ENCODE measurements at places on chromosomes 11 and 22.

- DNase-seq, result no peak
Observed at GRCh38 chr22:37202716-37203115, 9.6 kb downstream of the SSTR3 start.

DNA sequence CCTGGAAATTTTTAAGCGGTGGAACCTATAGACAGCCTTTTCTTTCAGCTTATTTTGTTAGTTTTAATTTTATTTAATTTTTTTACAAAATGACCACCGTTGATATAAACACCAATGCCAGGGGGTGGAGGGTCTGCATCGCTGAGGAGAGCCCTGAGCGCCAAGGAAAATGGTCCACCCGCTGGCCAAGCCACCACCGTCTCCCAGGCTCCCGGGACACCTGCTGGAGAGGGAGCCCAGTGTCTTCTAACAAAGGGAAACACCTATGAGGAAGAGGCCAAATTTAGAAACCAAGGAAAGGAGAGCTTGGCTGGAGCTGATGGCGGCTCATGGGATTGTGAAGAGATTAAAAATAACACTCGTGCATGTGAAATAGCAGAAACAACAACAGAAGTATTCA is 288 bp upstream of the KRTAP5-8 start:
- DNase-seq, result no peak

- no peak for DNase-seq
Observed at GRCh38 chr11:13503393-13503792, 7.6 kb upstream of the PTH start.

DNA sequence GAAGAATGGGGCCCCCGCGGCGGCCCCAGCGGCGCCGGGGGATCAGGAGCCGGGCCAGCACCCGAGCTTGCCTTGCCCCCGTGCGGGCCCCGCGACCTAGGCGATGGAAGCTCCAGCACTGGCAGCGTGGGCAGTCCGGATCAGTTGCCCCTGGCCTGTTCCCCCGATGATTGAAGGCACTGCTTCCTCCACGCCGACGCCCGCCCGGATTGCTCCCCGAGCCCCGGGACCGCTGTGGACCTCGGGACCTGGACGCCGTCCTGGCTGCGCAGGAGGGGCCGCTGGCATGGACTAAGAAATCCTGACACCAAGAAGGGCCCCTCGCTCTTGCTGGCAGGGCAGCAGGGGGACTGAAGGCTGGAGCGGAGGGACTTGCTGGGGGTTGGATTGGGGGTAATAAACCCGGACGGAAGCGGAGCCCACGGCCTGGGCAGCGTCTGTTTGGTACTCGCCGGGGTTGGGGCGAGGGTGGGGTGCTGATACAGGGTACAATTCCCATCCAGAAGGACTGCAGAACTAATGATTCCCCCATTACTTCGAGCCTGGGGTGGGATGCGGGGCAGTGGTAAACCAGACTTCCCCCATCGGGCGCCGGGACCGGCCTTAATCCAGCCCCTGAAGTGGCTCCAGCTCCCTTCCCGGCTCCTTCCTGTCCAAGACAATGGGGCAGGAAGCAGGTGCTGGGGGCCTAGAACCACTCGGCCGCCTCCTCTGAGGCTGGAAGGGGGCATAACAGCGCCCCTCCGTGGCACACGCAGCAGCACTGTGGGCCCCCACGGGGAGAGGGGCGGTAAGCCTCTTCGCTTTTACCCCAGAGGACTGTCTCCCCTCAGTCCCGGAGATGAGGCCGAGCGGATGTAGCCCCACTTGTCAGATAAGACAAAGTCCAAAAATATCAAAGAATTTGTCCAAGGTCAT is 1.0 kb downstream of the CCDC85B start:
- no peak for DNase-seq

DNA sequence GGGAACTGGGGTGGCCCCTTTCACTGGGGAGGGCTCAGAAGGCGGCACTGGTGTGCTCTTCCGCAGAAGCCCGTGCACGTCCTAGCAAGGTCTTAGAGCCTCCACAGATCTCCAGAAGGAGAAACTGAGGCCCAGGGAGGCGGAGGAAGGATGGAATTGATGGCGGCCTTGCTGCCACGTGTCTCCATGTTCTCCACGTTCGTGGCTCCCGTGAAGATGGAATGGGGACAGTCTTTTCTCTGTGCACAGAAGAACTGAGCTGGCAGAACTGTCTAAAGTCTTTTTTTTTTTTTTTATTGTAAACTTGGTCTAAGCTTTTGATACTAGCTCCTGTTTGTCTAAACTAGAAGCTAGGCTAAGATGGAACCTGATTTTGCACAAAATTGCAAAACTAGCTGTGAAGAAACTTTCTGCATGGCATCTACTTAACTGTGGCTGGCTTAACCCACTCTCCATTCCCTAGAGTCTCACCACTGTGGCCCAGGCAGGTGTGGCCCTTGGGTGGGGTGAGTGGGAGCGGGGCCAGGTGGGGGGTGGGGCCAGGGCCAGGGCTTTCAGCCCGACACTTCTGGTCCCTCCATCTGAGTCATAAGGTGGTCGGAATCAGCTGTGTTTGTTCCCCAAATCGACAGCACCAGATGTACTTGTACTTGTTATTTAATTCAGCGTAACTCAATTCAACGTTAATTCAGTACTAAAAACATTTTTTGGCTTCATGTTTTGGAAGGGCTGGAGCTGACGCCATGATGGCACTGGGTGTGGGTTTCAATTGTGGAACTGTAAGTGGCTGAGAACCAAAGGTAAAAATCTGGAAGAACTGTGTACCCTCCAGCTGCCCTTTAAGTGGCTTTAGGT is 120.7 kb downstream of the MPPED1 start:
- DNase-seq, result no peak

DNA sequence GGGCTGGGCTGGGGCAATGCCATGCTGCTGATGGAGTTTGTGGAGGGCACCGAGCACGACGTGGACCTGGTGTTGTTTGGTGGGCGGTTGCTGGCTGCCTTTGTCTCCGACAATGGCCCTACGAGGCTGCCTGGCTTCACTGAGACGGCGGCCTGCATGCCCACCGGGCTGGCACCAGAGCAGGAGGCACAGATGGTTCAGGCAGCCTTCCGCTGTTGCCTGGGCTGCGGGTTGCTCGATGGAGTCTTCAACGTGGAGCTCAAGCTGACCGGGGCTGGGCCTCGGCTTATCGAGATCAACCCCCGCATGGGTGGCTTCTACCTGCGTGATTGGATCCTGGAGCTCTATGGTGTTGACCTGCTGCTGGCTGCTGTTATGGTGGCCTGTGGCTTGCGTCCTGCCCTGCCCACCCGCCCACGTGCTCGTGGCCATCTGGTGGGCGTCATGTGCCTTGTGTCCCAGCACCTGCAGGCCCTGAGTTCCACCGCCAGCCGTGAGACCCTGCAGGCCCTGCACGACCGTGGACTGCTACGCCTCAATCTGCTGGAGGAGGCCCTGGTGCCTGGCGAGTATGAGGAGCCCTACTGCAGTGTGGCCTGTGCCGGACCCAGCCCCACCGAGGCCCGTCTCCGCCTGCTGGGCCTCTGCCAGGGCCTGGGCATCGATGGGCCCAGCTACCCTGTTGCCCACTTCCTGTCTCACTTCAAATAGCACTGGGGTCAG is 4.2 kb upstream of the RPS6KB2 start:
- no peak for DNase-seq

GRCh38 chr11:116460156-116460920 is 312.4 kb downstream of the BUD13 start:
- DNase-seq, result no peak

DNA sequence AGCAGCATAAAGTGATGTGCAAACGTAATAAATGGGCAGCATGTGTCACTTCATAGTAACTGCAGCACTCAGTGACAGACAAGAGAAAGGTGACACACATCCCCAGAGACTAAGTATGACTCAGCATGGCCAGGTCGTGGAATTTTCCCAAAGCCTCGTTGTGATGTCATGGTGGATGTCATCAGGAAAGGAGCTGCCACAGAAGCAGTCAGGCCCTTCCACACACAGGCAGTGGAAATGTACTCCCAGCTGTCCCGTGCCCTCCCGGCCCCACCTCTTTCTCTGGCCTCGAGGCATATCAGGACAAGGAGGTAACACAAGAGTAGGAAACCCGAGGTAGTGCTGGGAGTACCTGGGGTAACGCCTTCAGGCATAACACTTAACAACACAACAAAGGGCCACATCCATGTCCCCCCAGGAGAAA is 8.1 kb downstream of the PC start:
- DNase-seq, result peak; percentile 50

DNA sequence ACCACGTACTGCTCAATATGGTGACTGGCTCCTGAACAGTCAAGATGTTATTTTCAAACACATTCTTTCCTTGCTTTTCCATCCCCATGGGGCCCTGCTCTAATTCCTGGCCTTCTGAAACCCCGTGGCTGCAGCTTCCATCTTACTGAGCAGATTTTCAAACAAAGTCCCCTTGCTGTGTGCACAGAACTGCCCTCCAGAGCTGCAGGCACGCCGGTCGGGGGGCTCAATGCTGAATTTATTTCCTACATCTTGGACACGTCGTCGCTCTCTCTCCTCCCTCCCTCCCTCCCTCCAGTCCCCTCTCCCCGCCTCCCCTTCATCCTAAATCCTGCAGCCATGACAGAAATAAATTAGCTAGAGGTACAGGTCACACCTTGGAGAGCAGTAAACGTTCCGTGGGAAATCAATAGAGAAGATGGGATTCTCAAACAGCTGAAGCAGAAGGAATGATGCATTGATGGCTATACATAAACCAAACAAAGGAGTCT is 243.1 kb upstream of the BLID start:
- DNase-seq, result peak; percentile 36

DNA sequence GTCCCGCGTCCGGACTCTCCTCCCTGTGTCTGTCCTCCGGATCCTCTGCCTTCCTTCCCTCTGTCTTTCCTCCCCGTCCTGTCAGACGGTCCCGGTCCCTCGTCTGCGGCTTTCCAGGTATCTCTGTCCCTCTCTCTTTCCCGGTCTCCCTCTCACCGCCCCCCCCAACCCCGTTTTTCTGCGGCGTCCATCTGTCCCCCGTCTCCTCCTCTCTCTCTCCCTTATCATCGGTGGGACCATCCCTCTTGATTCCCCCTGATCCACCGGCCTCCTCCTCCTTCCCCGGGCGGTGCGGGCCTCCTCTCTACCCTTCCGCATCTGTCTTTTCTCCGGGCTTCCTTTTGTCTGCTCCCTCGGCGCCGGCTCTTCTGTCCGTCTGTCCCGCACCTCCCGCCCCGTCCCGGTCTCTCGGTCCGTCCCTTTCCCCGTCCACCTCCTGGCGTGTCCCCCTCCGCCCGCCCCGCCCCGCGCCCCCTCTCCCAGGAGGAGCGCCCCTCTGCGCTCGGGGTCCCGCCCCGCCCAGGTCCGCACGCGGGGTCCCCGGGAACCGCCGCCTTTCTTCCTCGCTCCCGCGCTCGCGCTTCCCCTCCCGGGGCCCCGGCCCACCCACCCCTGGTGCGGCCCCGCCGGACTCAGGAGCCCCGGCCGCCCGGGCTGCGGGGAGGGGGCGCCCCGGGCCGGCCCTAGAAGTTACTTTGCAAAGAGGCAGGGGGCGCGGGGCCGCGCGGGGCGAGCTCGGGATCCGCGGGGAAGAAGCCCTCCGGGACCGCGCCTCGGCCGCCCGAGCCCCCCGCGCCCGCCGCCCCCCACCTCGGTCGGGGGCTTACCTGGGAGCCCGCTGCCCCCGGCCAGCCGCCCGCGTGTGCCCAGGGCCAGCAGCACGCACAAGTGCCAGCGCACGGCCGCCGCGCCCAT is 568 bp downstream of the SCUBE1 start:
- DNase-seq, result no peak

- no peak for DNase-seq
Observed at GRCh38 chr11:104222464-104222863, 58.5 kb upstream of the PDGFD start.

DNA sequence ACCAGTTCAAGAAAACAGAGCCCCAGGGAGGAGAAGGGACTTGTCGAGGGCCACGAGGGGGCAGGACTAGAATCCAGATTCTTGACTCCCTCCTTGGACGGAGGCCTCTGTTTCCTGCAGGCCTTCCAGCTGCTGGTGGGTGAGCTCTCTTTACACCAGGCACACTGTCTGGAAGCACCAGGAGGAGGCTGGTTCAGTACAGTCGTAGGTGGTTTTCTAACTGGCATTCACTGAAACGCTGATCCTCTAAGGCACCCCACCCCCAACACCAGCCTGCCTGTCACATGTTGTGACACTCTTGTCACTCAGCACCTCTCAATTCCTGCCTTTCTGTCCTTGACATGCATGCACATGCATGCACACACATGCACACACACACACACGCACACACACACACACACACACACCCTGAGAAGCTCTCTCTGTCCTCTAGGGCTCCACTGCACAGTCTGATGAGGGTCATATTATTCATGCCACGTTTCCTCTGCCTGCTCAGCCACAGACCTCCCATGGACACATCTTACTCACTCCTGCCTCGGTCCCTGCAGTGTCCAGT is 751 bp downstream of the MS4A10 start:
- DNase-seq, result peak; percentile 47

DNA sequence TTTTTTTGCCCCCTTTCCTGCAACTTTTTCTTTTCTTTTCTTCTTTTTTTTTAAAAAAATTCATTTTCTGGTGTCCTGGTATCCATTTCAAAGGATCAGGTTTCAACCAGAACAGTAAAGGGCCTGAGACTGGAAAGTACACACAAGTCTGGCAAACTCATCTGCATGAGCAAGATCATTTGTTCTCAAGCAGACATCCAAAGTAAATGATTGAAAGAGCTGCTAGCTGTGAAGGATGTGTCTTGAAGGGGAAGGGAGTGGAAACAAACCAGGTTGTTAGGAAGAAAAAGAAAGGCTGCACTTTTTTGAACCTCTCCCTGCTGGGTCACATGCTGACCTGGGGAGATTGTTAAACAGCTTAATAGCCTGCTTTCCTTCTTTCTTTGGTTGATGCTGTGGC is 5.3 kb downstream of the YAP1 start:
- peak; percentile 73 for DNase-seq

GRCh38 chr11:57121996-57122395 is 59.8 kb upstream of the LRRC55 start:
- DNase-seq, result no peak

DNA sequence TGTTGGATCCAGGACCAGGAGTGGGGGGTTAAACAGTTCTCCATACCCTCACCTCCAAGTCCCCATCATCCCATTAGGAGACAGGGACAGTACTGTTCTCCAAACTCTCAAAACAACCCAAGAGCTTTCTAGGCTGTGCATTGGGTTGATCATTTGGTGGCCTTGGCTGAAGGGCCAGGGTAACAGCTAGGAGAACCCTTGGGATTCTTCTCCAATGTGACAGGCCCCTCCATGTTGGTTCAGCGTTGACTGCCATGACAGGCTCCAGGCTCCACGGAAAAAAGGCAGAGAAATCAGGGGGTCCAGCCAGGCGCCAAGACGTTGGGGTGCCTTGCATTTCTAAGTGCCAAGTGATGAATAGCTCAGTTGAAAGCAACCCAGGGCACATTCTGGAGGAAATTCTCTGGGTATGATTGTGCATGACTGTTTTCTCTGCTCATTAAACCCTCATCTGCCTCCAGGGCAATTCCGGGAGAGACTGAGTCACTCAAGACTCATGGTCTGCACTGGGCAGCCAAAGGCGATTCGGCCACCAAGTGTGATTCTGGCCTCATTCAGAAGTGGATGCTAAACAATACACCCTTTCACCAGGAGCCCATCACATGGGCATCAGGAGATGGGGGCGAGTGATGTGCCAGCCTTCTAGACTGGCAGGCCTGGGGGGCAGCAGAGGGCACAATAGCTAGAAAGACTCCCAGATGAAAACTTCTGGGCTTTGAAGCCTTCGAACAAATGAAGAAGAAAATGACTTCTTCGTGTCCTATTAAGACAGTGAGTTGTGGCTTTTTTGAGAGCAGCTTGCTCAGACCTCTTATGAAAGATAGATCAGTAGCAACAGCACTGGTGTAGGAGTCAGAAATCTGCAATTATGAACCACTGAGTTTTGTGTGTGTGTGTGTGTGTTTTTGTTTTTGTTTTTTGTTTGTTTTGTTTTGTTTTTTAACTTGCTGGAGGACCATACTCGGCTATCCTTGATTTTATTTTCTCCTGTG is 27.7 kb downstream of the CD44 start:
- DNase-seq, result peak; percentile 90

GRCh38 chr11:2290351-2290841 is 11.3 kb downstream of the C11orf21 start:
- DNase-seq, result no peak
